ENCODE measurements at places on chromosomes 4 and X.

- no peak for DNase-seq
Observed at GRCh38 chr4:115489279-115489678, 375.9 kb upstream of the NDST4 start.

DNA sequence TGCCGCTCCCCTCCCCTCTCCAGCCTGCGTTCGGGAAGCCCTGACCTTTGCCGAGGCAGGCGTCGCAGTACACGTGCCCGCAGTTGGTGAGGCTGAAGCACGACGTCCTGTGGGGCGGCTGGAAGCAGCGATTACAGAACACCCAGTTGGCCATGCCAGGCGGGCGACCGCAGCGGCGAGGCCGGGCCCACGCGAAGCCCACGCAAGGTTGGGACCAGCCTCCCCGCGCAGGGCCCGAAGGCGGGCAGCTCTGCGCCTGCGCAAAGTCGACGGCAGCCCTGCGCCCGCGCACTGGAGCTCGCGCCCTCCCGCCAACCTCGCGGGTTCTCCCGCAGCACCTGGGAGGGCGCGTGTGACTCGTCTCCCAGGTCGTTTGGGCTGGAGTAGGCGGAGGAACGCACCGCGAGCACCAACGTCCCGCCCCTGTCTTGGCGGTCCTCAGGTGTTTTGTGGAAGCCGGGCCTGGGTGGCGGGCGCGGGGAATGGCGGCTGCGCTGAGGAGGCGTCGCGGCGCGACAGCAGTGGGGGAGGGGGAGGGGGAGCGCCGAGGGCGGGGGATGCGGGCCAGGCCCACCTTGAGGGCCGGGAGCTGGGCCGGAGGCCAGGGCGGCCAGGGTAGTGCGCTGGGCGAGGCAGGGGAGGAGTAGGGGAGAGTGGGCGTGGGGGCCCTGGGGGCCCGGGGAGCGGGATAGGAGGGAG lies at the start of gene RNF212:
RNF212 (minus strand) TSS at position 254 of the 699 bp plus-strand sequence; CDS start at position 154, 100 bp downstream.
- DNase-seq = no peak

GRCh38 chrX:38402118-38402517 lies 49.7 kb downstream of the OTC start:
- no peak for DNase-seq

DNA sequence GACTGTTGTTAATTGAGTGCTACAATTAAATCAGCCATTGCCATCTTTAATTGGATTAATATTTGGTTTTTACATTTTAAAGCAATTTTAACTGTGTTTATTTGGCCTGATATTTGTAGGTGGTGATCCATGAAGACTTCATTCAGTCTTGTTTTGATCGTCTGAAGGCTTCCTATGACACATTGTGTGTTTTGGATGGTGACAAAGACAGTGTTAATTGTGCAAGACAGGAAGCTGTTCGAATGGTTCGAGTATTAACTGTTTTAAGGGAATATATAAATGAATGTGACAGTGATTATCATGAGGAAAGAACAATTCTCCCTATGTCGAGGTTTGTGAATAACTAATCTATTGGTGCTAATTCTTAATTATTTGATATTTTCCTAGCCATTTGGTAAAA lies 82.6 kb downstream of the USP9X start:
- no peak for DNase-seq

- no peak for DNase-seq
Observed at GRCh38 chr4:5755161-5755560, 44.2 kb downstream of the EVC start.

DNA sequence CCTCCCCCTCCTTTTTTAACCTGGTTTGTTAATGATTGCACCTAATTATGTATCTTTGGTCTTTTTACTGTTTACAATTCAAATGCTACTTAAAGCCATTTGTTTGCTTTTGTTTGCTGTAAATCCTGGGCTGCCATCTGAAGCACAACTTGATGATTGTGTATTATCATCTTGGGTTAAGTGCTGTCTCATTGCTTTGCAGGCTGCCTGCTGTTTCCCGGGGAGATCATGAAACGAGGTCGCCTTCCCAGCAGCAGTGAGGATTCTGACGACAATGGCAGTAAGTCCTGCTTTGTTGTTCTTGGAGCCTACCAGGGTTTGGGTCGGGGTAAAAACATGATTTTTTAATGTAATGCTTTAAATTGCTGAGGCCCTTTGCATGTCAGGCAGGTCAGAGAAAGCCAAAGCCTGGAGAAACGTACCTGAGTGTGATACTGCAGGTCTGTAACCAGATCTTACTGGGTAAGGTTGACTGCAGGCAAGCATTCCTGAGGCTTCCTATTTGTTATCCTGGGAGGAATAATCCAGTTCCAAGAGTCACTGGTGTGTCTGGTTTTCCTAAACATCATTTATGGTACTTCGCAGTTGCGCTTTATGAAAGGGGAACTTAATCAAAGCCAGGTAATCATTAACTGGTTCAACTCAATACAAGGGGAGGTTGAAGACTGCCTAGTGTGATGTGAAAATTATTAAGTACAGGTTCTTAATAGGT lies 22.2 kb downstream of the JADE1 start:
- no peak for DNase-seq

GRCh38 chrX:55014897-55015299 lies 14.7 kb downstream of the APEX2 start:
- DNase-seq = no peak

DNA sequence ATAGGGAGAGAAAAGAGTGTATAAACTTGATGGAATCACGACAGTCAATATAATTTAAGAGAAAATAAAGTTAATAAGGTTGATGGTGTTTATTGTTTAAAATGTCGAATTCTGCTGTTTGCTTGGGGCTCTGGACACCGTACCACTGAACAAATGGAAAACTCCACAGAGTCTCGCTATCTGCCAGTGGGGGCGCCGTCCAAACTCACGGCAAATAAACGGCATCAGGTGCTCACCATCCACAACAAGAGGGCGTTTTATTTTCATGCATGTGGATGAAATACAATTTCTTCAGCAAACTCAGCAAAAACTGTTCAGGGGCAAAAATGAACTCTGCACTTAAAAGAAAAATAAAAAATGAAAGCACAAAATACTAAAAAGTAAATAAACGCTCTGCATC lies 46.6 kb upstream of the FAM47C start:
- no peak for DNase-seq

GRCh38 chrX:13994104-13994503 lies 35.6 kb downstream of the GEMIN8 start:
- DNase-seq = no peak

GRCh38 chrX:1463581-1463980 lies 10.9 kb upstream of the ASMTL start:
- DNase-seq = no peak

DNA sequence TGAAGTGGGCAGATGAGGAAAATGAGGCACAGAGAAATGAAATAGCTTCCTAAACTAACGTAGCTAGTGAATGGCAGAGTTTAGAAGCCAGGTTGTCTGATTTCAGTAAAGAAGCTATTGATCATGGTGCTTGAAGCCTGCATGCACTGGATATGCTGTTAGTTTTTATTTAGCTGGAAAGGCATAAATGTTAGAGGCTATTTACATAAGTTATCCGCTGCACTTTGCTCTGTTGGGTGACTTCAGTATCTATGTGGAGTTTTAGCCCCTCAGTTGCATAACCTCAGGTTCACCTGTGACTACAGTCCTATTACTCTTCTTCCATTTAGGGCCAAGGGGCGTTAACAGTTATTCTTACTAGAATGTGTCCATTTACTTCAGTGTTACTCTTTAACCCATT lies 522.4 kb upstream of the RPS6KA3 start:
- DNase-seq = no peak

- no peak for DNase-seq
Observed at GRCh38 chr4:25215511-25215910, 18.3 kb upstream of the PI4K2B start.

- no peak for DNase-seq
Observed at GRCh38 chr4:15598644-15599043, 56.5 kb downstream of the FBXL5 start.

DNA sequence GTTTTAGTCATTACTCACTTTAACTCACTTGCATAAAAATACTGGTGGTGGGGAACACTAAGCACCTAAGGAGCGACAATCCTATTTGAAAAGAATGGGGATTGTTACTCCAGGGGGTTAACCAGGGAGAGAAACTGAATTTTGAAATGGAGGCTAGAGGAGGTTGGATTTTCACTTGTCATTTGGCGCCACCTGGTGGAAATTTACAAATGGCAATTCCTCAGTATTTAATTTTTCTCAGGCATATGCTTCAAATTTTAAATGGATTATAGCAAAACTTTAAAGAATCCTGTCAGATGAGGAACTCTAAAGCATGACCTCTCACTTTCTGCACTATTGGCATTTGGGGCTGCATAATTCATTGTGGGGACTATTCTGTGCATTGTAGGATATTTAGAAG lies 2.7 kb upstream of the GEMIN8 start:
- no peak for DNase-seq

- no peak for DNase-seq
Observed at GRCh38 chr4:173685831-173686210, 155.8 kb upstream of the HAND2 start.

DNA sequence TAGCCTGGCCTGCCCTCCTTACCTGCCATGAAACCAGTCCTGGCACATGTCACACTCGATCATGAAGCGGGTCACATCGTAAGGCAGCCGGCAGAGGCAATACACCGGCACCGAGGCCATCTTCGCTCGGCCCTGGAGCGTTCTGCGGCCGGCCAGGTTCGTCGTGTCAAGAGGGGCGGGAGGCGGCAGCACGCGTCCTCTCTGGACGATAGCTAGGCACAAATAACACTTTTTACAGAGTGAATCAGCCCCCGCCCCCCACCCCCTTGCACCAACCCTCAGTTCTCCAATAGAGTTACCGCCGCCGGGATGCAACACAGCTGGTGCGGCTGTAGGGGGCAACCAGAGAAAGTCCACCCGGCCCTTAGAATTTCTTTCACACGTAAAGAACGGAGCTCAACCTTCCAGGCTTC lies 1.7 kb downstream of the PHF8 start:
- DNase-seq = peak; percentile 30

GRCh38 chr4:8230891-8231290 lies 31.8 kb downstream of the SH3TC1 start:
- DNase-seq = no peak

DNA sequence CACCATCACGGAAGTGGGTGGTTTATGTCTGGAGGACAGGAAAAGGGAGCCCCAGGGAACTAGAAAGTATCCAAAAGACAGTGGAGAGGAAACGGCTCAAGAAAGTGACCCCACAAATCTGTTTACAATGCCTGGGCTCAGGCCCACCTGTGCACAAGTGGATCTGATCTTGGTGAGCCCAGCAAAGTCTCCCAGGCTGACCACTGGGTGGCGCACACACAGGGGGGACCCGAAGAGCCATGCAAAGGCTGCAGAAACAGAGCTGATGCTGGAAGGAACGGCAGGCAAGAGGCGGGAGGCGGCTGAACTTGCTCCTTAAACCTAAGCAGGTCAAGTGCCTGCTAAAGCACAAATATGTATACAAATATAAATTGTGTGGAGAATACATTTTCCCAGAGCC lies 9.6 kb downstream of the HAUS7 start:
- peak; percentile 49 for DNase-seq

- DNase-seq = no peak
Observed at GRCh38 chr4:184587221-184587620, 62.0 kb downstream of the CASP3 start.

- DNase-seq = no peak
Observed at GRCh38 chrX:132270699-132271098, 51.5 kb upstream of the RAP2C start.

GRCh38 chr4:88729146-88729760 lies 31.6 kb upstream of the NAP1L5 start:
- no peak for DNase-seq

- DNase-seq = no peak
Observed at GRCh38 chr4:121130326-121130660, 33.8 kb downstream of the TNIP3 start.

DNA sequence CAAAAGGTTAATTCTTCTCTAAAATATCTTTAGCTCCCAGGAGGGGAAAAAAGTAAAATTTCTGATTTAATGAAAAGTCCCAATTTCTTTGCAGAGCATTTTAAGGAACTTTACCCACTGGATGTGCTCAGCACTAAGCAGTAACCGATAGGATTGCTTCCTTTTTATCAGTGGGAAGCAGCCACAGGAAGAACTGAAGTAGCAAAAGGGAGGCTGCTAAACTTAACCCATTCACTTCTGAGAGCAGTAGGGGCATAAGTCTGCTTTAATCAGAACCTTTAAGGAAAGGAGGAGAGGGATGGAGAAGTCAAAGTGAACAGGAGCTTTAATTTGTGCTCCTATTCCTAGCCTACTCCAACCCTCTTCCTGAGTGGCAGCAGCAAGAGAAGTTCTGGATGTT lies at the start of gene F8:
F8 (minus strand) TSS at position 139 of the 400 bp plus-strand sequence. CDS start 171 bp downstream, outside the sequence.
- no peak for DNase-seq

GRCh38 chr4:139311909-139312308 lies 9.6 kb upstream of the NDUFC1 start:
- no peak for DNase-seq

GRCh38 chrX:50705042-50705441 lies 109.0 kb downstream of the SHROOM4 start:
- no peak for DNase-seq

- DNase-seq = no peak
Observed at GRCh38 chr4:1612278-1613098, 71.6 kb downstream of the FAM53A start.

DNA sequence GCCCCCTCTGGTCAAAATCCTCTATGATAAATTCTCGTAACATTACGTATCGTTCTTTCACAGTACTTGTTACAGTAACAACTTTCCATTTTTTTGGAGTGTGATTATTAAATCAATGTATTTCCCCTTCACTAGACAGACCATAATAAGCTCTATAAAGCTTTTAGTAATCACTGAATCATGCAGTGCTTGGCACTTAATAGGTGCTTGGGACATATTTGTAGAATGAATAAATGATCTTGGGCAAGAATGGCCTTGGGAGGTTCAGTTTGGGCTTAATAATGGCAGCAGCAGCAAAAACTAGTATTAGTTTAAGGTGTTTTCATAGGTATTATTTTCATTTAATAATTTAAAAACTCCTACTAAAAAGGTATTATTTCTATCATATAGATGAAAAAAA lies 33.4 kb upstream of the SFRP2 start:
- DNase-seq = no peak

DNA sequence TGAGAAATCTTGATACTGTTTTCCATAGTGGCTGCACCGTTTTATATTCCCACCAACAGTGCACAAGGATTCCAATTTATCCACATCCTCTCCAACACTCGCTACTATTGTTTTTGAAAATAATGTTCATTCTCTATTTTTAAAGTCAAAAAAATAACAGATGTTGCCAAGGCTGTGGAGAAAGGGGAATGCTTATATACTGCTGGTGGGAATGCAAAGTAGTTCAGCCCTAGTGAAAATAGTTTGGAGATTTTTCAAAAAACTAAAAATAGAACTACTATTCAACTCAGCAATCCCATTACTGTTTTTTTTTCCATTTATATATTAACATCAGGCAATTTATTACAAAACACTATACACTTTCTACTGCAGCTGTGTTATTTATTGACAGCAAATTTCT lies 208.7 kb downstream of the CBLL2 start:
- no peak for DNase-seq
